ENCODE measurements at places on chromosomes 6 and 20.

- DNase-seq = no peak
These were observed 11.8 kb downstream of the FYN start for GRCh38 chr6:111861431-111861885.

- DNase-seq = no peak
These were observed 50.7 kb upstream of the PLEKHG1 start for GRCh38 chr6:150549007-150549406.

- DNase-seq = no peak
These were observed 74.3 kb downstream of the SYNDIG1 start for GRCh38 chr20:24543741-24544140.

- no peak for DNase-seq
These were observed 40.0 kb upstream of the SLC2A12 start for GRCh38 chr6:134092449-134092848.

DNA sequence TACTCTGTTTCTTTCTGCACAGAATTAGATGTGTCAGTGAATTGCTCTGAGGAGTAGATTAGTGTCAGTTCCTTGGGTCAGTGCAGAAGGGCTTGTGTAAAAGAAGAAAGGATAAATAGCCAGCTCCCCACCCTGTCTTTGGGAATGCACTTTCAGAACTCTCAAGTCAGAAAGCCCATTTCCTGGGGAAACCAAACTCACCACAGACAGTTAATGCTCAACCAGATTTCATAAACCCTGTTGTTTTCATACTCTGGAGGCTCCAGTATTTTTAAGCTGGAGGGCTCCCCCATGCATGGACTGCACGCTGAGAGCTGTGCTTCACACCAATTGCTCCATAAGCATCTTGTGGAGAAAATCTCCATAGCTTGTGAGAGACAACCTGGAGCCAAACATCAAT is 449.7 kb downstream of the CDH26 start:
- no peak for DNase-seq

DNA sequence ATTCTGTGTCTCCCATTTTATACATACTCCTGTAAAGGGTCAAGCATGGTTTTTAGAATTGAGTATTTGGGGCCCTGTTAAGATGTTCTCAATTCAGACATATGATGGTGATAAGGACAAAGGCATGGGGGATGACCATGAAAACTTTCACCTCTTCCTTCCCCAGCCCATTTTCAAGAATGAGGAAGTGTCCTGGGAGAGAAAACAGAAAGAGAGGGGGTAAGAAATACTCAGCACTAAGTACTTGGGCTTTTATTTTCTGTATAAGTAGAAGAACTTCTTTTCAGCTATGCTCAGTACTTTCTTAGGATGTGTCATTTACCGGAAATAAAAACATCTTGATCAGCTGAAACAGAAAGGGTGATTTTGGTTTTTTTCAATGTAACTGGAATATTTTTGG is 10.9 kb upstream of the MBOAT1 start:
- DNase-seq = no peak

DNA sequence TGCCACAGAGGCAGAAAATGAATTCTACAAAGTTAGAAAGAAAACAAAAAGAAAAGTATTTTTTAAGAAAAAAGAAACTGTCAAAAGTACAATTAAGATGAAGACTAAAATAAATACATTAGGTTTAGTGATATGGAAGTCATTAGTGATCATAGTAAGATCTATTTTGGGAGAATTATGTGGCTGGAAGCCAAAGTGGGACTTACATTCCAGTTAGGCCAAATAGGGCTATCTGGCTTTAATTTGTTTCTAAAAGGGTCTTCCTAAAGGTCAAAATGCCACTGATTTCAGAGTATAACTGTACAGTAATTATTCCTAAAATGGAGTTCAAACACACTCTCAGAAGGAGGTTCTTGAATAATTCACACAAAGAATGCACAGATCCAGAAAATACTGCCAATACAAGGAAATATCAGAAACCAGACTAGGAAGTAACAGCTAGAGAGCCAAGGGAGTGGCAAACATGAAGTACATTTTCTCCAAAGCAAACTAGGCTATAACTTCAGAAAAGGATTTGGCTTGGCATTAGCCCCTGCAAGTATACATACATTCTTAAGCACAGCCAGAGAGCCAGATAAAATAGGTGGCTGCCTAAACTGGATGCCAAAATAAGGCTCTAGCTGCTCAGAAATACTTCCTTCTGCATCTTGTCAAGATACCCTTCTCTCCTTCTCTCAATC is 45.3 kb downstream of the PDSS2 start:
- no peak for DNase-seq

GRCh38 chr20:30811885-30812671 is 445.4 kb upstream of the DEFB115 start:
- no peak for DNase-seq

All from activated CD4-positive, CD25-positive, alpha-beta regulatory T cell treated with anti-CD3 and anti-CD28 coated beads, Interleukin-2, amount 50 U/mL, for 72 hours (primary cell).